ENCODE measurements at places on chromosomes 5 and 9.

GRCh38 chr9:9799287-9799686 lies 813.5 kb downstream of the PTPRD start:
- no peak for DNase-seq

- no peak for DNase-seq
These were observed 29.2 kb upstream of the C9orf57 start for GRCh38 chr9:72089451-72090130.

DNA sequence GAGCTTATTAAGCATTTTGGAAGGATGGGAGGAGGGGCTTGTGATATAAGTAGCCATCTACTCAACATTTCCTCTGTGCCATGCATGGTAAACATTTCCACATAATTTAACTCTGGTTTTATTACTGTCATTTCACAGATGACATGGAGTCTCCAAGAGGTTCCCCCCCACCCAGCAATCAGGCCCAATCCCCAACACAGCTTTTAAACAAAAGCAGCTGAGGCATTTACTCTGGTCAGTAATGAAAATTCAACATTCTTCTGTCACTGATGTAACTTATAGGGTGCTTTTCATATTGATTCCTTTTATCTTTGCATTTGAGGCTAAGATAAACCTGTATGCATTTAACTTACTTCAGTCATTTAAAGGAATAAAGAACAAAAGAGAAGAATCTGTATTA lies 128.1 kb downstream of the COL23A1 start:
- no peak for DNase-seq

DNA sequence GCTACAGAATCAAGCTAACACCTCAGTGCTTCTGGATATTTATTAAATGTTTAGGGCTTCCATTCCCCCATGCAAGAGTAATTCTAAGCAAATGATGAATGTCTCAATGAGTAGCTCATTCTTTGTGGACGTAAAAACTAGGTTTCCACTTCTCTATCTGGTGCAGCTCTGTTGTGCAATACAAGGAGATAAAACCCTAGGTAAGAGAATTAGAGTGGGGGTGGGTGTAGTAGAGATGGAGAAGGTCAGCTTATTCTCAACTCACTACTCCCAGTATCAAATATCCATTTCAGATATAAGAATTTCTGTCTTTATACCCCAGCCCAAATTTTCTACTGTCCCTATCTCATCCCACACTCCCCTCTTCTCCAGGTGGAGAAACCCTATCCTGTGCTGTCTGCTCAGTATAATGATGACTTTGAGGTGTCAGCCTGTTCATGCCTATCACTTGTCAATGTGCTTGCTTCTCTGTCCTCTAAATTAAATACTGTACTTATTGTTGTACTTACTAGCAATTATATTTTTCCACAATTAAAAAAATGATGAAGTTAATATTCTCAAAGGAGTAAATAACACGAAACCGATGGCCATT lies 4.3 kb upstream of the FYB1 start:
- DNase-seq: no peak

- DNase-seq: no peak
These were observed 457.3 kb downstream of the DMAC1 start for GRCh38 chr9:7342229-7342628.

DNA sequence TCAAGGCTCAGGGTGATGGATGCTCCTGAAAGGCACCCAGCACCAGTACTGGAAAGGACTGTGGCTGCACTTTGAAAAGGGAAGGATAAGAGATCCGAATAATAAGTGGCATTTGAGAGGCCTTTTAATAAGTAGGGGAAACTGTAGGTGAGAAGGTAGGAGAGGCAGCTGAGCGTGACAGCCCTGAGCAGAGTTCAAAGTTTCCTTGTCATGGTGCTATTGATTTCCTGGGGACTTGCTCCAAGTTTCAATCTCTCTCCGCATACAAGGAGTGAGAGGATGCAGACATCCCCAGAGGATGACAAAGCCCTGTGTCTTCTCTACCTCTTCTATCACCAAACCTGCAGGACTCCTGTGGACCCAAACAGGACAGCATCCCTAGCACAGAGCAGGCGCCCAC lies 354.5 kb downstream of the SPOCK1 start:
- DNase-seq: no peak

DNA sequence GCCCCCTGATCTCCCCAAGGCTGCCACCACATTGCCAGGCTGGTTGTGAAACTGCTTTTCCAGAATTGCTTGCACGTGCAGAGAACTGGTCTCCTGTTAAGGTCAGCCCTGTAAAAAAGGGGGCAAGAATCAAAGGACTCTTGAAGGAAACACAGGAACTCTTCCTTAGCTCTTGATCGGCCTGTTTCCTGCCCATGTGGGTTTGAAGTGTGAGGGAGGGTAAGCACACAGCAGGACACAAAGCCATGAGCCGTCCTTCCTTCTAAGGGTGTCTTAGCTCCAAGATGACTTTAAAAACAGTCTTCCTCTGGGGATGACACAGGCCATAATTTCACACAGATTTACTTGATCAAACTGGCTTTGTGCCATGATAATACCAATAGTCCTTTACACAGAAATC lies 36.1 kb downstream of the TEK start:
- DNase-seq: no peak

- DNase-seq: no peak
These were observed 190.3 kb downstream of the WDR70 start for GRCh38 chr5:37569466-37569865.

GRCh38 chr9:15310107-15310850 lies 3.3 kb upstream of the TTC39B start:
- DNase-seq: no peak

DNA sequence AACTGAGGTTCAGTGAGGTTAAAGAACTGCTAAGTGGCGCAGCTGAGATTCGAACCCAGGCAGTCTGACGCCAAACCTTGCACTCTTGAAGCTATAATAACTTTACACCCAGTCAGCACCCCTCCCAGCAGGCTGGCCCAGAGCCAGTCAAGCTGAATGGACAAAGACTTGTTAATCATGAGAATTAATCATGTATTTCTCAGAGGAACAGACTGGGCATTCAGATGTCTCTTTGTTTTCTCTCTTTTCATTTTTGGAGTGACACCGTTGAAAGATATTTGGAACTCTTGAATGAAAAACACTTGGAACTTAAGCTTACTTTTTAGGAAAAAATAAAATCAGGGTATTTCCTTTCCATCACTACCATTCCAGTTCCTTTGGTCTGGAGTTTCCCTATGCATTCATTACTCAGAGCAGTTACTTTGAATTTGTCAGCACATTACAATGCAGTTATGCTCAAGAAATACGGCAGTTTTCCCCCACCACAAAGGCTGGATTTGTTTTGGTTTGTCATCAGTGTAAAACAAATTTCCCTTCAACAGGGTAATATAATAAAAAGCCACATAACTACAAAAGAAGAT lies 22.6 kb upstream of the MAMDC2 start:
- no peak for DNase-seq

DNA sequence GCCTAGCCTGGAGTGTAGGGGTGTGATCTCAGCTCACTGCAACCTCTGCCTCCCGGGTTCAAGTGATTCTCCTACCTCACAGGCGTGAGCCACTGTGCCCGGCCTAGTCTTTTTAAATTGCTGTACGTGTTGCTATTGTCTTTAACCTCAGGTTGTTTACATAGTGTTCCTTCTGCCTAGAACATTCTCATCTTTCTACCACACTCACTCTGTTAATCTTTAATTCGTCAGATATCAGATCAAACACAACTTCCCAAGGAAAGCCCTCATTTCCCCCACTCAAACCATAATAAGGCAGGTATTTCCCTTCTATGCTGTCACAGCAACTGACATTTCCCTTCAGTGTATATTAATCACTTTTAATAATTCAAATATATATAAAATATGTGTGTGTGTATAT lies 1310.0 kb upstream of the C9orf72 start:
- DNase-seq: no peak

DNA sequence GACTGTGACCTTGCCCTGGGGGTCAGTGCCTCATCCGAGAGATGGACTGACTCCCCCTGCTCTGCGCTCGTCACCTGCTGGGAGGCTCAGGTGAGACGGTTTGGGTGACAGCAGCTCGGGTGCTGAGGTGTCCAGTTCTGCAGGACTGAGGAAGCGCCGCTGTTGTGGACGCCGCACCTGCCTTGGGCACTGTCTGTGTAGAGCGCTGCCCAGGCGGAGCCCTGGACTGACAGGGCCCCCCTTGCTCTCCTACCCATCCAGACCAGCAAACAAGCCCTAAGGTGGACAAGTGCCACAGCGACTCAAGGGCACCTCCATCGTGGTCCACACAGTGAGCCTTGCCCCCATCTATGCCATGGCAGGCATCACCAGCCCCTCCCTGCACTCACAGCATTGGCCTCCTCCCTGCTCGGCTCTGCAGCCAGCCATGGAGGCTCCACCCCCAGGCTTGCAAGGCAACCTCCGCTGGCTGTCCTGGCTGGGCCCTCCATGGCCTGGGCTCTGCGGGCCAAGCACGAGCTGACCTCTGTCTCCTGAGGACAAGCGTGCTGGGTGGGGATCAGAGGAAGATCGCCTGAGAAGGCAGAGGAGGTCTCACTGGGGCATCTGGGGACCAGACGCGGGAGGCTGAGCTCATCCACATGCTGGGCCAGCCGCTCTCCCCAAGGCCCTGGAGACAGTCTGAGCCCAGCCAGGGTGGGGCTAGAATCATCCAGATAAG lies 87.1 kb upstream of the COL5A1 start:
- DNase-seq: no peak

GRCh38 chr9:136694163-136694871 lies 7.1 kb upstream of the AGPAT2 start:
- DNase-seq: no peak

DNA sequence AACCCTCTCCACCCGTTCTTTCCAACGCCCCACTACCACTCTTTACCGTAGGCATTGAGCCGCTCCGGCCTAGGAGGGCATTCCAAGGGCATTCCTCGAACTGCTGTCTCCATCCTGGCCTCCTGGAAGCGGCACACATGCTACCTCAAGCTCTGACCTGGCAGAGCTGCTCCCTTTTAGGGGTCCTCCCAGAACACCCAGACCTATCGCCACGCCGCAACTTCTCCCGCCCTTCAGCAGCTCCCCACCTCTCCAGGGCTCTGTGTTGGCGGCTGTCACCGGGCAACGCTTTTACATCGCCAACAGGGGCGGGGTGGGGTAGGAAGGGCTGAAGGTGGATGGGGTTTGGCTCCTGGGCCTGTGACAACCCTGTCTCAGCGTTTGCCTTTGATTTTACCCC lies 4.6 kb upstream of the MYORG start:
- no peak for DNase-seq

- no peak for DNase-seq
These were observed 1021.9 kb downstream of the CDH12 start for GRCh38 chr5:21831145-21831787.

DNA sequence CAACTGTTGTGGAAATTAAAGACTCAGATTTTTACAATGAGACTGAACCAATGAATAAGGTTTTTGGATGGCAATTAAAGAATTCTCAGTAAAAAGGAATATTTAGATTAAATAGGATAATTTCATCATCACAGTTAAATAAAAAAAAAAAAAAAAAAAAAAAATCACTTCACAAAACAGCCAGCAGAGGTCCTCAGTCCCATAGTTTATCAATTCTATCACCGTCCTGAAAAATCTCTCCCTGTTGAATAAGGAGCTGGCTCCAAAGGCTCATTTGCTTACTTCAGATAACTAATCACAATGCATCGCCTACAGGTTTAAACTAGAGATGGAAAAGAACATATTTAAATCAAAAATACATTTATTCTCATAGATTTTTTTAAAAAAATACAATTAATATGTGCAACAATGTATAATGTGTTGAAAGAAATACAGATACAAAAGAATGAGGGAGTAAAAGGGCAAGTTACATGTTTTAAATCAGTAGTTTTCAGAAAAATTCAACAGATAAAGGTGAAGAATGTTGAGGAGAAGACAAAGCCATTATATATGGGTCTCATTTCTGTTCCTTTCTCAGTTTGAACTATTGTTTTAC lies 175.8 kb upstream of the CHD1 start:
- no peak for DNase-seq

- no peak for DNase-seq
These were observed 112.3 kb upstream of the ADAMTSL1 start for GRCh38 chr9:18361646-18362045.

- DNase-seq: no peak
These were observed 104.9 kb downstream of the CFAP90 start for GRCh38 chr5:7745882-7746610.

DNA sequence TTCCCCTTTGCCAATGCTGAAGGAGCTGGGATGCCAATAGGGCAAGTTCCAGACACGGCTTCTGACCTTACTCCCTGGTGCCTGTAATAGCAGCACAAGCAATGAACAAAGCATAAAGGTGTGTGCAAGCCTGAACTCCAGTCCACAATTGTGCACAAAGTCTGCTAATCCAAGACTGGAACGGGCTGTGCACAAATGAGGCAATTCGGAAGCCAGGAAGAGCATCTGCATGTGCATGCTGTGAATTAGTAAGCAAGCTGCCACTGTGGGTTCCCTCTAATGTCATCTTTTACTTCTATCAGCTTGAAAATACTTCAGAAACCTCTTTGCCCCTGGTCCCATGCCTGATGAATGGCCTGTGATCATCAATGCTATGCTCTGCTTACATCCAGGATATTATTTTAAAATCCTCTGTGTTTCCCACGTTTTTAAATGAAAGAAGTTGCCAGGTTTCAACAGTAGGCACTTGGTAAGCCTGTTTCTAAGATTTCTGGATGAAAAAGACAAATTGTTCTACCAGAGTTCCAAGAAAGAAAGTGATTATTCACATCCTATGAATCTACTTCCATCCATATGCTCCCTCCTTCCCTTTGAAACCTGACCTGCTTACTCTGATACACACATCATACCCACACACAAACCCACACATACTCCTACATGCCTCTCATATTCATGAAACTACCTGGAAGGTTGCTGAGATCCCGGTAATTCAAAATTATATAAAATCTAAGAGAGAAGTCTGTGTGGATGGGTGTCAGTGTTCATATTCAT lies 165.7 kb downstream of the KCTD16 start:
- DNase-seq: no peak

DNA sequence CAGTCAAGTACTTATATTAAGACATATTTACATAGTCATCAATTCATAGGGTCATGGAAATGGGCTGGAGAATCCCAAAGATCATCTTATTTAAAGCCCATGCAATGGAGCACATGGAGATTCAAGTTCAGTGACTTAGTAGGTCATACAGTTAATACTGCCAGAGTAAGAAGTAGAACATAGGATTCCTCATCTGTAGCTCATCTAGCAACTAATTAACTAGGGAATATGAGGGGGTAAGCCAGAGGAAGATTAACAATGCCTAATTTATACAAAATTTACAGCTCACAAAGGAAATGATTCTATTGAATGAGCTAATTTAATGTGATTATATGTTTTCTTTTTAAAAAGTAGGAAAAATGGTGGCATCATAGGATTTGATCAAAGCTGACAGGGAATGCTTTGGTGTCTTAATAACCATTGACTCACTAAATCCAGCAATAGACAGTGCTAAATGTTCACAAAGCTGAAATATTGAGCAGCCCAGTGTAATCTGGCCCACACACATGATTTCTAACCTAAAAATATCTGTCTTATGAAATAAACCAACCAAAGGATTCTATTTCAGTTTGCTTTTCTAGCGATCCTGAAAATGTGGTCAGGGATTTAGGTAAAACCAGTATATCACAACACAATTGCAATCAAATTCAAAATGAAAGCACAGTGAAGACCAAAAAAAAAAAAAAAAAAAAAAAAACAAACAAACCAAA lies 53.3 kb downstream of the PRDM6 start:
- no peak for DNase-seq

GRCh38 chr5:54904425-54904824 lies 81.0 kb downstream of the ESM1 start:
- no peak for DNase-seq
